H1 (cell line): ENCODE measurements at places on chromosomes 11 and 22. TPM values are rescaled to one million over a fixed set of nuclear protein-coding genes. Genes with fewer than 3 reads are reported as not detected.

DNA sequence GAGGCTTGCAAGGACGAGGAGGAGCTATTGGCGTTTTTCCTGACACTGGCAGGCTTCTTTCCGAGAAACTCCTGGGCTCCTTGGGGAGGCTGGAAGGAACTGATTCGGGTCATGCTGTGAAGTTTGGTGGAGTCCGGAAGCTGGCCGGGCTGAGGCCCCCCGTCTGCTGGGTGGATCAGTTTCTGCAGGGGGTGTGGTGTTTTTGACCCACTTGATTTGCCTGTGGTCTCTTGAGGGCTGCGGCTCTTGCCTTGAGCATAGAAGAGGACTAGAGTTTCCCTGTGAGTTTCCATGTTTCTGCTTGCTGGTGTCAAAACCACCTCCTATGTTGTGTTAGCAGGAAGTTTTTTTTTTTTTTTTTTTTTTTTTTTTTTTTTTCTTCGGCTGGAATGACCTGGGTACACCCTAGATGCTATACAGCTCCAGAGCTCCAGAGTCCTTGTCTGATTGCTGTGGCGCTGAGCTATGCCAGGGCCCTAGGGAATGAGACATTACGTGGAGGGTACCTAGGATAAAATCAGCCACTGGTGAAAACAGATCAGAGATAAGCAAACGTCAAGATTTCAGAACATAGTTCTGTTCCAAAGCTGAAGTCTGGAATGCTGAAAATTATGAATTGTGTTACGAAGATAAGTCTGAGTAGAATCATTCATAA is 728 bp downstream of the TBC1D22A start:
- no peak for DNase-seq

GRCh38 chr11:87020336-87020735 is 17.4 kb upstream of the TMEM135 start:
- no peak for DNase-seq

DNA sequence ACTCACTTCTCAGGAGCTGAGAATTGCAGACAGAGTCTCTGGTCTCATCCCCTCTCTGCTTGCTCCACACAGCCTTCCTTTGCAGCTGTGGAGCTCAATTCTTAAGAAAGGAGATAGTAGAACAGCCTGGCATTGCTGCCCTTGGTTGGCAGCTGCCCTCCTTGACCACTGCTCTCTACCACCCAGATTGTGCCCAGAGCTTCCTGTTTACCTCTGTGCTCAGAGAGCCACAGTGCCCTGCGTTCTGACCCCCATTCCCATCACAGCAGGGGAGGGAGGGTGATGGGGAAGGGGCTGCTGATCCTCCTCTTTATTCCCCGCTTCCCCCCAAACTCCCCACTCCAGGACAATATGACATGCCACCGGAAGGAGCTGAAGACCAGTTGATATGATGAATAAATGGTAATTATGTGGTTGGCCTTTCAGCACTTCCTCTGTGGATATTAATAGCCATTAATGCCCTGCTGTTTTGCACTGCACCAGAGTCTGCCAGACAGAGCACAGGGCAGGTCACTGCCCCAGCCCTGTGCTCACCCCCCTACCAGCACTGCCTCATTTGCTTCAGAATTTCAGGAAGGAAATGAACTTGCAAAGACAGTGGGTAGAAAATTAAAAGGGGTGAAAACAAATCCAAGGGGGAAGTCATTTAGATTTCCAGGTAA is 426.8 kb upstream of the CADM1 start:
- DNase-seq = no peak

- DNase-seq = no peak
Observed at GRCh38 chr11:64095949-64096348, 60.2 kb downstream of the FLRT1 start.

- no peak for DNase-seq
Observed at GRCh38 chr11:20368438-20368837, 4.9 kb downstream of the HTATIP2 start.

DNA sequence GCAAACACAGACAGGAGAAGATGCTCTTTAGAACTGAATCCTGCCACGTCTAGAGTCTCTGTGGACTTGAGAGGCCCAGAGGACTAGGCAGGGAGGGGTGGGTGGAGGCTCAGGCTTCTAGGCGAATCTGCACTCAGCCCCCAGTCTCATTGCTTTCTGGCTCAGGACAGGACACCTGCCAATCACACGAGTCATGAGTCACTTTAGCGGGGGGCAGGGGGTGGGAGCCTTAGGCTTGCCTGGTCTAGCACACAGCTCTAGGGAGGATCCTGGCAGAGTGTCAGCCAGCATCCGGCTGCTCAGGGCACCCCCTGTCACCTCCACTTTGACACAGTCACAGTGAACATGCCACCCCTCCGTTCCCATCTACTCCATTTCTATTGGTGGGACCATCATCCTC is 167.7 kb downstream of the CEP164 start:
- no peak for DNase-seq

DNA sequence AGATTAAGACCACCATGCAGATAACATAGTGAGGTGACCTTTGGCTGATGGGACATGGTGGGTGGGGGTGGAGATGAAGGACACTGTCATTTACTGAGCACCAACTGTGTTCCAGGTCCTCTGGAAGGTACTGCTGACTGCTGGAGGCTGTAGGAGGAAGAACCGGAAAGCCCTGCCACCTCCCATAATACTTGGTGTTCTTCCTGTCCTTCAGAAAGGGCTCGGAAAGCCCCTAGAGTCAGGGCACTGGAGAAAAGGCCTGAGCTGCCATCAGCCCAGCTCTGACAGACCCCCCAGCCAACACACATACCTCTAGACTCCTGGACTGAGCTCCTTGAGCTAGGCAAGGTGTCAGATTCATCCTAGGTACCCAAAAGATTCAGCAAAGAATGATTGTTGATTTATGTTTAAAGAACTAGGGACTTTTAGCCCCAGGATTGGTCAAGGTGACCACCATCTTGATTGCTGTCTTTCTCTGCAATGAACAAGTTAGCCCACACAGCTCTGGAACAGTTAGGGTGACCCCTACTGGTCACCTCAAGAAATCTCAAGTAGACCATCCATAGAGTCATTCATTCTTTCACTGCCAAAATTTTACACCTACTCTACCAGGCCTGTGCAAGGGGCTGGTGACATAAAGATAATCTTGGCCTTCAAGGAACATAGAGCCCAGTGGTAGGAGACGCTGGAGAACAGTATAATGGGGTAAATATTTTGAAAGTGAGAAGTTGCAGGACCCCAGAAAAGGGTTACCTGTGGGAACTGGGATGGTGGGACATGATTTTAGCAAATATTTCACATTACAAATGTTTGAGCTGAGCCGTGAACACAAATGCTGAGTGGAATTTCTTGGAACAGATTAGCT is 39.4 kb downstream of the IRAG1 start:
- DNase-seq = no peak

GRCh38 chr11:16774936-16775613 is 36.6 kb downstream of the C11orf58 start:
- no peak for DNase-seq

DNA sequence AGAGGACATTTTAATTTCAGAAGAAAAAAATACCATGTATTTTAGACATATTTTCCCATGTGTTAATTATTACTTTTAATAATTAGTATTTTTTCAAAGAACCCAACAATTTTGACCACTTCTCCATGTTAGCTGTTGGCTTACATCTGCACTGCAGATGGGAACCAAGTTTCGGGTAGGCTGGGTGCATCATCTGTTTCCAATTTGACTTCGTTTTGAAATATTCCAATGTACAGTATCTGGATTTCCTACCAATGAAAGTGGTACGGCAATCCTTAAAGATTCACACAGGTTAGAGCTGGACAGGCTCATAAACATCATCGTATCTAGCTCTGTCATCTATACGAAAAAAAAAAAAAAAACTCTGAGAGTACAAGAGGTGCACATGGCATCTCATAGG is 670.2 kb downstream of the OPCML start:
- DNase-seq = no peak

DNA sequence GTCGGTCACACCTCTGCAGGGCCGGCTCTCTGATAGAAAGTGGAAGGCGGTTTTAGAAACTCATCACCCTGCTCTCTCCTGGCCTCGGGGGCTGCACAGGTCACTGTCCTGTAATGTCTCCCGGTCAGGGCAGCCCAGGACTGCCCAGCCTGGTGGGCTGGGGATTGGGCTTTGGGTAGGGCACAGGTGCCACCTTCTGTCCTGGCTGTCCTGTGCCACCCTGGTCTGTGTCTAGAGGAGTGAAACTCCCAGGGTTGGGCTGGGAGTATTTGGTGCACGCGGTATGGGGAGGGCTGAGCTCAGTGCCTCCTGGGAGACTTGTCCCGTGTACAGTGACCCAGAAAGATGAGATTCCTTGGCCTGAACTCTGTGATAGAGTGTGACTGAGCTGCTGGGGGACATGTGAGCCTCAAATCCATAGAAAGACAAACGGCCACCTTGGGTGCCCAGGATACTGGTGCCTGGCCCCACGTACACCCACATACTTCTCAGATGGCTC is 17.8 kb downstream of the SART1 start:
- DNase-seq = no peak

GRCh38 chr11:102598272-102598671 is 26.9 kb downstream of the MMP20 start:
- DNase-seq = no peak

- DNase-seq = no peak
Observed at GRCh38 chr22:44229331-44229730, 48.6 kb downstream of the PARVG start.

DNA sequence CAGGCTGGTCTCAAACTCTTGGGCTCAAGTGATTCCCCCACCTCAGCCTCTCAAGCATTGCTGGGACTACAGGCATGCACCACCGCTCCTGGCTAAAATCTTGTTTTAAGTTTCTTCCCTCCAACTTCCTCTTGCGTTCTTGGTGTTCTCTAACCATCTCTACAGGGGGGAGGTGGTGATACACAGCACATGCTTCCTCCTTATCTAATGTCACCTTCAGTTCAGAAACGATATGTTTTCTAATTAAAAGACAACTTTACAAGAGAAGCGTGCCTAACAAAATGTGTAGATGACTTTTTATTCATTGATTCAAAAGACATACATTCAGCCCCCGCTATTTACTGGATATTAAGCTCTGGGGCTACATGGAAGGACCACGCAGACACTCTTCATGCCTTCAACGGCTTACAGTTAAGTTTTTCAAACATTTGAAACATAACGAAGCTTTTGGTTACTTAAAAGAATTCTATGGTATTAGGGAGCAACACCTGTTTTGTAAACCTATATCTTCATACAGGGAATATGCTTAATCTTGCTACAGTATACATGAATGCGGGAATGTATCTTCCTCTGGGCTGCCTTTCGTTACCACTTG is 933 bp upstream of the DLAT start:
- DNase-seq = no peak

- DNase-seq = no peak
Observed at GRCh38 chr22:31627223-31627731, 34.7 kb downstream of the PISD start.

DNA sequence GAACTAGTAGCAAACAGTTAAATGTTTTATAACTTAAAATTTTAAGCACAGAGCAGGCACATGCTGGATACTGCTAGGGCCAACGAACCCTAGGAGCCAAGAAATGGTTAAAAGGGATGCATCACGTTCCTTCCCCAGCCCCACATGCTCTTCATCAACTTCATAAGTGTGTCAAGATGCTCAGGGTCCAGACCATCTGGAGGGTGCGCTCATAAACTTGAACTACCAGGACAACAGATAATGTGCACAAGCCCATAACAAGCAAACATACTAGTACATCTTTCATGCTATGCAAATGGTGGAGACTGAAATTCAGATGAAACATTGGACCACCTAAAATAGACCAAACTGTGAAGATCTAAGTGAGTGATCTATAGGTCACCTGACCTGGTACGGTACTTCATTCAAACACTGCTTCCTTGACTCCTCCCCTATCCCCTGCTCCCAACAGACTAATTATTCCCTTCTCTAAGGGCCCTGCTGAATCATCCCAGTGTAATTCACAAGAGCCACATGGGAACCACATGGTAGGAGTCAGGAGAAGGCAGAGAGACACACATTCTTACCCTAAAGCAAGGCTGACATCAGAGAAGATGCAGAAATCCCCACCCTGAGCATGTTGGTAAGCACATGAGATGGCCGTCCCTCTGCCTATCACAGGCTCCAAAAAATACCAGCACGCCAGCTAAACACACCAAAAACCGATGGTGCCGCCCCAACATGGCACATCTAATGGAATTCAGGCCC is 83.9 kb downstream of the ETS1 start:
- no peak for DNase-seq

GRCh38 chr11:3707176-3707575 is 36.0 kb upstream of the CHRNA10 start:
- no peak for DNase-seq

MMP13 gene
- total RNA-seq = not detected in 2 replicates
